ENCODE measurements at places on chromosomes 13 and 19.
A peak's percentile ranks its signal among the peaks of the same experiment; 100 is the strongest.

DNA sequence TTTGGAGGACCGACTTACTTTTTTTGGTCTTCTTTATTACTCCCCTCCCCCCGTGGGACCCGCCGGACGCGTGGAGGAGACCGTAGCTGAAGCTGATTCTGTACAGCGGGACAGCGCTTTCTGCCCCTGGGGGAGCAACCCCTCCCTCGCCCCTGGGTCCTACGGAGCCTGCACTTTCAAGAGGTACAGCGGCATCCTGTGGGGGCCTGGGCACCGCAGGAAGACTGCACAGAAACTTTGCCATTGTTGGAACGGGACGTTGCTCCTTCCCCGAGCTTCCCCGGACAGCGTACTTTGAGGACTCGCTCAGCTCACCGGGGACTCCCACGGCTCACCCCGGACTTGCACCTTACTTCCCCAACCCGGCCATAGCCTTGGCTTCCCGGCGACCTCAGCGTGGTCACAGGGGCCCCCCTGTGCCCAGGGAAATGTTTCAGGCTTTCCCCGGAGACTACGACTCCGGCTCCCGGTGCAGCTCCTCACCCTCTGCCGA lies 409 bp downstream of the FOSB start:
- DNase-seq = peak; percentile 50

- DNase-seq = peak; percentile 39
Measured at GRCh38 chr13:45333977-45334922, 6.7 kb downstream of the TPT1 start.

GRCh38 chr19:5691822-5692722 lies 2.0 kb downstream of the RPL36 start:
- DNase-seq = peak; percentile 39

GRCh38 chr19:4053423-4054324 lies 13.0 kb downstream of the ZBTB7A start:
- DNase-seq = no peak

DNA sequence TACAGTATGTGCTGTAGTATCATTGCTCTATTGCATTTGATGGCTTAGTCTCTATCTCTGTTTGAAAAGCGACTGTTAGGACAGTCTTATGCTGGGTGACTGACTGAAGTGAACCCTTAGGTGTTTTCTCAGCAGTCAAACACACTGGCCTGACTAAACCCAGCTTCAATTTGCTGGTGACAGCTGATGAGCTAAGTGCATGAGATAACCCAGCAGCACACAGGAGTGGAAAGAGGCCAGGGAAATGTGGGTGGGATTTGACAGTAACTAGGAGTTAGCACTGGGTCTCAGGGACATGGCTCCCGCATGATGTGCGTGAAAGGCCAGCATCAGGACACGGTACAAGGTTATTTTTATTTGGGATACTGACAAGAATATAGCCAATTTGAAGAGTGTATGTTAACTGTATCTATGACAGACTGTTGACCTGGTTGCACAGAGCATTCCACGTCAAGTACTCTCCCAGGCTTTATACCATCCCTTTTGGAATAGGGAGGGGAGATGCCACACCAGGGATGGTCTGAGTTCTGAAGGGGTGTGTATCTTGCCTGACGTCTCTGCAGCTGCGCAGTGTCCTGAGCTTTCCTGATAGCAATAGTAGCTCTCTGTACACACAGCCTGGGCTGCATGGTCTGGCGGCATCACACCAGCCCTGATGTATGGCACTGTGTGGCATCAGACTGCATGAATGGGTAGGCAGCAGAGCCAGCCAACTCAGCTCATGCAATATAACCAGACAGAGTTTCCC lies 144.8 kb downstream of the FLT1 start:
- no peak for DNase-seq

- DNase-seq = no peak
Measured at GRCh38 chr13:27696731-27697130, 75.0 kb downstream of the POLR1D start.

DNA sequence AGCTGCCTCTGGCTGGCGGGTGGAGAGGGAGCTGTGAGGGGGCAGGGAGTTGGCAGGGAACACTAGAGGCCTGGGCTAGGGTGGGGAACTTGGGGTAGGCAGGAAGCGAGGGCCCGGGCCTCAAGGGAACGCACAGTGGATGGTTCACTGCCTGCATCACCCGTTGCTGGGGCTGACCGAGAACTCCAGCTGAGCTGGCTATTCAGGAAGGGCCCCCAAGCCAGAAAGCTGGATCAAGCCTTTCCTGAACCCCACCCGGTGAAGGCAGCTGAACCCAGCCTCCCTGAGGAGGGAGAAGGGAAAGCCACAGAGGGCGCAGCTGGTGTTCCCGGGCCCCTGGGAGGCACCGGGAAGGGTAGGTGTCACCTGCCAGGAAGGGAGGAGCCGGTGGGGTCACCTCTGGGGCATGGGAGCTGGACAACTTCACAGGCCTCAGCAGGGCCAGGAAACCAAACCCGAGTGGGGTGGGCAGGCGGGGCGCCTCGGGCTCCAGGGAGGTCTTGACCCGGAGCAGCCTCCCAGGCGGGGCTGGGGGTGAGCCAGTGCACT lies 13.9 kb downstream of the PALM start:
- DNase-seq = no peak

- no peak for DNase-seq
Measured at GRCh38 chr13:93714171-93714570, 487.6 kb downstream of the GPC6 start.

DNA sequence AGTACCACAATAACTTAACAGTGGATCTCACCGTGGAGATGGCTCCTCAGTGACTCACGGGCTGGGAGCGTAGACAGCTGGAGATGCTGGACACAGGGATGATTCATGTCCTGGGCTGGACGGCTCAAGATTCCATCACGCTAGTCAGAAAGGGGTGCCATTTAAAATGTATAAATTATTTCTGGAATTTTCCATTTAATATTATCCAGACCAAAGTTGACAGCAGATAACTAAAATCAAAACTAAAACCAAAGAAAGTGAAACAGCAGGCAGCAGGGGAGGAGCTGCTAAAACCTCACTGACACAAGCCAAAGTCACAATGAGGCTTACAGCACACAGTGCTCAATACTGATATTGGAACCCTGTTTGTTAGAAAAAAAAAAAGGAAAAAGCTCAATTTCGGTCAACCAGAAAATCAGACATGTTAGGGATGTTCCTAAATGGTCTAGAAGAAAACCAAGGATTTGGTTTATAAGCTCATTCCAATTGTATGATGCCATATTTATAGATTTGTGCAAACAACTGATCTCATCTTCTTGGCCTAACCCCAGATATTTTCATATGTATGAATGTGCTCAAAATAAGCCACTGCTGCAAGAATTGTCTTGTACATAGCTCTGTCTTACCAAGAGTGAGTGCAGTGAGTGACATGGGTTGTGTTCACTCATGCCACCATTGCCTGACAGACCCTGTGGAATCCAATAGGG lies 111.8 kb downstream of the SACS start:
- DNase-seq = peak; percentile 15

DNA sequence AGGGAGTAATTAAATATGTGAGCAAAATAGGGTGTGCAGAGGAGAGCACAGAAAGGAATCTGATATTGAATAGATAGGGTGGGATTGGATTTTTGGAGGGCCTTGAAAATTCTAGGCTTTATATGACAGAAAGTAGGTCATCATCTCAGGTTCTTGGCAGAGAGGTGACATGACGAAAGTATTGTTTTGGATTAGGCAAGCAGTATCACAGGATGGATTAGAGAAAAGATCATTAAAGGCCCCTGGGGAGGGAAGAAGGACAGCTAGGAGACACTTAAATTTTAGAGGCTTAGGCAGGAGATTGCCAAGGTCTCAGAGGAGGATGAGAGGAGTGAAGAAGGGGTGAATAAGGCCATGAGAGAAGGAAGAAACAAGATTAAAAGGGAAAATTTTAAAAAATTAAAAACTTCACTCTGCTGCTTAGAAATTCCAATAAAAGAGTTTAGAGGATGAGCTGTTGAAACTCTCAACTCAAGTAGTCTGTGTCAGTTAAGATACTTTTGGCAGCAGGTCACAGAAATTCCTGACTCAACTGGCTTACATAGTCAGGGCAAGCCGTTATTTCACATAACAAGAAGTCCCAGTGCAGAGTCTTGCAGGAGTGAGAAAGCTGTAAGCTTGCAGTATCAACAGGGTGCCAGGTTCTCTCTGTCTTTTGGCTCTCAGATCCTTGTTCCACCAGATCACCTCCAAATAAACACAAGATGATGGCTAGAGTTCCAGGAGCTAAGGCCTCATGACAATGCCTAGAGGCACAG lies 8.8 kb downstream of the GPC6 start:
- DNase-seq = no peak

GRCh38 chr13:71967990-71968389 lies 101.0 kb upstream of the DACH1 start:
- no peak for DNase-seq

GRCh38 chr13:102947745-102948405 lies 102.0 kb downstream of the ERCC5 start:
- DNase-seq = no peak

- DNase-seq = no peak
Measured at GRCh38 chr19:39696387-39696786, 7.9 kb upstream of the LGALS14 start.

- DNase-seq = no peak
Measured at GRCh38 chr19:17180997-17181702, 34.0 kb upstream of the USE1 start.

- no peak for DNase-seq
Measured at GRCh38 chr19:28377077-28377476, 835.9 kb downstream of the UQCRFS1 start.

DNA sequence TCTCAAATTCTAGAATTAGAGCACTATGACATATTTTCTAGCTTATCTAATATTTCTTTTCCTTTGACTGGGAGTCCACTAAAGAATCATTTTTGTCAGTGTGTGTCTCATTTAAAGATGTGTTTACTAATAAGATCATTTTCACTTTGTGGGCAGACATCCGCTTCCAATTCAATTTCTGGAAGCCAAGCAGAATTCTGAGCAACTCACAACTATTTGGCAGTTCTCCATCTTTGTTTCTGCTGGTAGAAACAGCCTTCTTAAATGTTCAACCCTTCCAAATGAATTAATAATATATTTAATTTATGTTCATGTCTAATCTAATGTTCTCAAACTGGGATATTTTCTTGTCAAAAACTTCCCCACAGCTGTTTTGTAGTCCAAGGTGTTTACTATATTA lies 411.8 kb downstream of the KCTD12 start:
- no peak for DNase-seq

- DNase-seq = no peak
Measured at GRCh38 chr19:44955505-44956439, 592 bp downstream of the CLPTM1 start.

- no peak for DNase-seq
Measured at GRCh38 chr13:79401259-79402070, 4.6 kb downstream of the RBM26 start.

GRCh38 chr19:58357481-58358145 lies 4.3 kb upstream of the A1BG start:
- no peak for DNase-seq

GRCh38 chr19:31718898-31719297 lies 369.7 kb upstream of the TSHZ3 start:
- DNase-seq = no peak

GRCh38 chr13:51823863-51824262 lies 19.9 kb upstream of the DHRS12 start:
- no peak for DNase-seq

- DNase-seq = peak; percentile 58
Measured at GRCh38 chr19:51327066-51328001, 14.6 kb downstream of the VSIG10L start.
